ENCODE measurements at places on chromosomes 12 and 14.

DNA sequence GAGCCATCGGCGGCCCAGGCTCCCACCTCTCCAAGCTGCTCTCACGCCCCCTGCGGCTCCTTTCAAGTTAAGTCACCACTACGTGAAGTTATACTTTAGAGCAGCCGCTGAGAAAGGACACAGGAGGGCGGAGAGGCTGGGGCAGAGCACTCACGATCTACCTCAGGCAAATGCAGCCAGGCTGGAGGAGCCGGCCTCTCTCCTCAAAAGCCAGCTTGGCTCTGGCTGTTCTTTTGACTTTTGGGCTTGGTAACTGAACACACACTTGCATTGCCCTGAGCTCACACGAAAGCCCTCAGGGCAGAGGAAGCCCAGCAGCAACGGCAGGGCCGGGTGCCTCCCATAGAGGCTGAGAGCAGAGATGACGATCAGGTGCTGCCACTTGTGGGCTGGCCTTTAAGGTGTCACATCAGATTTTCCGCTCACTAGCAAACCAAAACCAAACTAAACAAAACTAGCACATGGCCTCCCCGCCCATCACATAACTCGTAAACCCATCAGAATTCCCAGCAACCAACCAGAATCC is 75.2 kb downstream of the PITPNM2 start:
- no peak for DNase-seq

DNA sequence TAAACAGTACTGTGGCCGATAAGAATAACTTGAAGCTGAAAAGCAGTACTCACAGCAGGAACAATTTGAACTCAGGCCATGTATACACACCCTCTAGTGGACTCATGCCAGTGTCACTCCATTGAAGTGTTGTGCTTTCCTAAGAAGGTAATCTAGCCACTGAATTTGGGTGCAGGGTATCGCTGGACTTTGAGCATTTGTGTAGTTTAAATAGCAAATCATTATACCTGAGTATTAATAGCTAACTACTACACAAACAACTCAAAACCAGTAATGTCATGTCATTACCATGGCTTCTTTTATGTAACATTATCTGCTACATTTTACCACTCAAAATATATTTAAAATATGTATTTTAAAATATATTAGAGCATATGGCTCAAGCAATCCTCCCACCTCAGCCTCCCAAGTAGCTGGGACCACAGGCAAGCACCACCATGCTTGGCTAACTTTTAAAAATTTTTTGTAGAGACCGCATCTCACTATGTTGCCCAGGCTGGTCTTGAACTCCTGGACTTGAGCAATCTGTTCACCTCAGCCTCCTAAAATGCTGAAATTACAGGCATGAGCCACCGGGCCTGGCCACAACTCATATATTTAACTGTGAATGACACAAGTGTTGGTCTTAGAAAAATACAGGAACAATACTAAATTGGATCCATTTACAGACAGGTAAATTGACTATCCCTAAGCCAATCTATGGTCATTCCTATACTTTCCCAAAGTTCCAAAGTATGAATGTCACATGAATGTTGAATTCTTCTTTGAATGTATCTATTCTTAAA is 25.6 kb upstream of the ARID4A start:
- peak; percentile 25 for DNase-seq

- DNase-seq: no peak
These were observed 1126.4 kb upstream of the FLRT2 start for GRCh38 chr14:84403585-84403984.

DNA sequence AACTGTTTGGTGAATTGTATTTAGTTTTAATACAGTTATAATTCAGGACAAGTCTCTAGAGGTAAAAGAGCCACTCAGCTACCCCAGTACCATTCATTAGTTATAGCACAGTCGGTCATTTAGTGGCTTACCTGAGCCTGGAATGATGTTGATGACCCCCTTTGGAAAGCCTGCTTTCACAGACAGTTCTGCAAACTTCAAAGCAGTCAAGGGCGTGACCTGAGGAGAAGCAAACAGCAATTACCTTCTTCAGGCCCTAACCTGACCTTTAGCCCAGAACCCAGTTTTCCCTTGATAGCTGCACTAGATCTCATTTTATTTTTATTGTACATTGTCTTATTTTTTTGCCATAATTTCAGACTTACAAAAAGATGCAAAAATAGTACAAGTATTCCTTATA is 43.8 kb downstream of the ALDH1L2 start:
- no peak for DNase-seq

DNA sequence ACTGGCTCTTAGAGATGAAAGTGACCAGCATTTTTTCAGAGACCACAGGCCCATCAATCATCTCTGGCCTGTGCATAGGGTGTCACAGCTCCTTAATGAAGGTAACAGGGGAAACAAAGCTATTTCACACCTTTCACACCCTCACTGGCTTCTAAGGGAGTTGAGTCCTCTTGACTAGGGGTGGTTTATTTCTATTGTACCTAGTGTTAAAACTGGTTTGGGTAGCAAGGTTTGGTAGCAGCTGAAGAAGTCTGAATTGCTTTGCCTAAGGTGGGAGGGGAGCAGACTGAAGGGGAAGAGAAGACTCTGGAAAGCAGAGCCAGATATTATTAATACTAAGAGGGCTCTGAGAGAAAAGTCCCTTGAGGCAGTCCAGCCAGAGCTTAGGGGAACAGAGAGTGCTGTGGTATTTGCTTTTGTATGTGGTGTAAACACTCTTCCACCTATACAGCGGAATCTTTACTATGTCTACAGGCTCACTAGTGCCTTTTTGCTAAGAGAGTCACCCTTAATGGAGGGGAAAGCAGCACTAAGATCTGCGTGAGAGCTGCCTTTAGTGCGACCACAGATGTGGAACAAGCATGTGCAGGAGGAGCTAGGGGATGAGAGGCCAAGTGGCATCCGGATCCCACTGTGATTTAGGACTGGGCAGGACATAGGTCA is 95.8 kb downstream of the STXBP6 start:
- no peak for DNase-seq

GRCh38 chr12:47038270-47038748 is 41.1 kb upstream of the PCED1B start:
- DNase-seq: no peak

GRCh38 chr14:91238661-91239060 is 5.8 kb downstream of the GPR68 start:
- no peak for DNase-seq
